ENCODE measurements at places on chromosomes 12 and 14. TPM values are rescaled to one million over a fixed set of nuclear protein-coding genes. Genes with fewer than 3 reads are reported as not detected.

The KLHDC1 gene
- 8.4 TPM for total RNA-seq

DNA sequence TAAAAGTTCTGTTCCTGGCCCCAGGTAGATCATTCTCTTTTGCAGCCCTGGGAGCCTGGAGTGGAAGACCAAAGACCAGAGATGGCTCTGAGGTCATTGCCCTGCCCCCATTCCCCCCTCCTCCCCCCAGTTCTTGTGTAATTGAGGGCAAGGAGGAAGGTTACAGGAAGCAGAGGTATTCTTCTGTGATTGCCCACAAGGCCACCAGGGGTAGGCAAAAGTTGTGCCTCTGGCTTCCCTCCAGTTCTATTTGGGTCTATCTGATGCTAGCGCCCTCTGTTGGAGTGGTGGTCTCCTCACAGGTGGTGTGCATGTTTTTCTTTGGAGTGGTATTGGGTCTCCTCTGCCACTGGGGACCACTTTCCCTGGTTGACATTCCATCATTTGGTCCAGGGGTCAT, 41.2 kb upstream of the CRY1 start:
- no peaks in the 10 kb centered on the region for H3K27me3 ChIP-seq
- H3K4me1 ChIP-seq, result no peaks in the 10 kb centered on the region
- DNase-seq, result no peak
- H3K4me3 ChIP-seq, result no peak overlapping the region

GRCh38 chr14:58830121-58830520, 192.4 kb downstream of the DACT1 start:
- H3K4me3 ChIP-seq, result no peak overlapping the region
- DNase-seq, result no peak
- H3K27ac ChIP-seq, result no peak overlapping the region

GRCh38 chr14:92121207-92121669, 268 bp downstream of the NDUFB1 start:
- H3K27ac ChIP-seq, result peak overlapping the region; percentile 96
- no peaks in the 10 kb centered on the region for H3K4me1 ChIP-seq
- DNase-seq, result no peak
- H3K36me3 ChIP-seq, result peaks cover 12% of the 10 kb centered on the region
- H3K27me3 ChIP-seq, result no peaks in the 10 kb centered on the region

- no peak overlapping the region for H3K4me3 ChIP-seq
- H3K27ac ChIP-seq, result no peak overlapping the region
- H3K36me3 ChIP-seq, result no peaks in the 10 kb centered on the region
- DNase-seq, result no peak
Observed at GRCh38 chr12:79023261-79023660, 158.7 kb downstream of the SYT1 start.

DNA sequence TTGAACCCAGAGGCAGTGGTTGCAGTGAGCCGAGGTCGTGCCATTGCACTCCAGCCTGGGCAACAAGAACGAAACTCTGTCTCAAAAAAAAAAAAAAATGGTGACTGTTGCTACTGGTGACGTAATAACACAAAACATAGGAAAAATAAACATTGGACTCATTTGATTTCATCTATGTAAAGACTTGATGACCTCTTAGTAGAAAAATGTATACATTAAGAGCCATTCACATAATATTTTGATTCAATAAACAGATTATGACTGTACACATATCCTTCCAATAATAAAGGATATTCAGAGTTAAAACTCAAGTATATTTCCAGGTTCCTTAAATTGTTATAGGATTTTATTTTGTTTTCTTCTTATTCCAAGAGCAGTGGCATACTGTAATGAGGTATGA, 65.7 kb upstream of the AEBP2 start:
- H3K4me3 ChIP-seq, result no peak overlapping the region
- H3K27ac ChIP-seq, result no peak overlapping the region

GRCh38 chr12:6563448-6564050, 4.5 kb downstream of the NOP2 start:
- no peak overlapping the region for H3K4me3 ChIP-seq
- peaks cover 31% of the 10 kb centered on the region for H3K36me3 ChIP-seq
- no peak overlapping the region for H3K27ac ChIP-seq
- H3K4me1 ChIP-seq, result peaks cover 9% of the 10 kb centered on the region

DNA sequence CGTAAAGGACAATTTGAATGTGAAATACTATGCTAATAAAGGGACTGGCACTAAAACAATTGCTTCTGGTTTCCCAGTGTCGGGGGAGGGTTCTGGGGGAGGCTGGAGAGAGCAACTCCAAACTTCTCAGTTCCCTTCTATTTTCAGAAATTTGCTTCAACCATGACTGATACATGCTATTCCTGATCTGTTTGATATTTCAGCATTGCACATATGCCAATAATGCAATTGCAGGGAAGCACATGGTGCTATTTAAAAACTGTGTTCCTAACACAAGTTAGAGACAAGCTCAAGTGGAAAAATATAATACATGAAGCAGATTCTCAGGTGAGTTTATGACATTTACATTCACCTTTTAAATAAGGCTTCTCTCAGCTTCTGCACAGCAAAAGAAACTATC, 188.9 kb downstream of the RIMBP2 start:
- no peak for DNase-seq
- no peaks in the 10 kb centered on the region for H3K36me3 ChIP-seq
- H3K4me3 ChIP-seq, result no peak overlapping the region
- H3K27me3 ChIP-seq, result no peaks in the 10 kb centered on the region

The PCED1B gene
- total RNA-seq, result 9.2 TPM

- H3K27ac ChIP-seq, result no peak overlapping the region
- H3K36me3 ChIP-seq, result no peaks in the 10 kb centered on the region
- H3K4me1 ChIP-seq, result no peaks in the 10 kb centered on the region
- DNase-seq, result no peak
Observed at GRCh38 chr12:93539821-93540220, 32.7 kb upstream of the SOCS2 start.

DNA sequence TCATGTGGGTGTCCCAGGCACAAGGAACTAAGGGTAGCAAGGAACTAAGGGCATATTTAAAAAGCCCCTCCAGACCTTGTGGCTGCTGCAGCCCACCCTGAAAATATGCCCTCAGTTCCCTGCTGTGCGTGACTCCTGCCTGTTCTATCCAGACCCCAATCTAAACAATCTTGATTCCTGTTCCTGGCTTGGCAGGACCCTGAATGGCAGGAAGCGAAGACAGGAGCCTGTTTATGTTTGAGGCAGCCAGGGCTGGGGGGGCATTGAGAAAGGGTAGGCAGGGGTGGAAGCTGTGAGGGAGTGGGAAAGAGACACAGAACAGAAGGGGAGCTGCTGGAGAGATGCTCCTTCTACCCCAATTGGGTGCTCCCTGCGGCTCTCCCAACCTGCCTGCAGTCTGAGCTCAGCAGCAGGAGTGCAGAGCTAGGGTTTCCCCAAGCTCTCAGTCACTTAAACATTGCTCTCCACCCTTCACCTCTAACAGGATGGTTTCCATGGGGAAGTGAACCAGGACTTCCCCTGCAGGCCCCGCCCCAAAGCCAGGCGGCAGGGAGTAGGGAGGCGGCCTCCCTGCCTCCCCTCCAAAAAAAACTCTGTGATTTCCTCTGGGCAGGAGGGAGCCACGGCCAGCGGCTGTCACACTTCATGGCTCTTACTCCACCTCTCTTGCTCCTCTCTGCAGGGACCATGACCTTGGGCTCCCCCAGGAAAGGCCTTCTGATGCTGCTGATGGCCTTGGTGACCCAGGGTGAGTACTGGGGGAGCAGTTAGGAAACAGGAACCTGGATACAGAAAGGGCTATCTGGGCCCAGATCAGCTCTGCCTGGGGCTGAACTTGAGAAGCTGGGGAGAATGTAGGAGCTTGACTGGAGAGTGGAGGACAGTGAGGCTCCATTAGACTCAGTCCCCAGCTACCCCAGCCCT, 4.7 kb downstream of the ACVRL1 start:
- no peaks in the 10 kb centered on the region for H3K36me3 ChIP-seq
- DNase-seq, result no peak
- H3K27me3 ChIP-seq, result no peaks in the 10 kb centered on the region
- peak overlapping the region; percentile 63 for H3K27ac ChIP-seq
- H3K4me1 ChIP-seq, result peaks cover 20% of the 10 kb centered on the region

Measured in kidney (tissue), 22 donors.